ENCODE measurements at places on chromosomes 16 and 17.

- DNase-seq, result no peak
Measured at GRCh38 chr17:68603656-68604055, 2.5 kb upstream of the FAM20A start.

DNA sequence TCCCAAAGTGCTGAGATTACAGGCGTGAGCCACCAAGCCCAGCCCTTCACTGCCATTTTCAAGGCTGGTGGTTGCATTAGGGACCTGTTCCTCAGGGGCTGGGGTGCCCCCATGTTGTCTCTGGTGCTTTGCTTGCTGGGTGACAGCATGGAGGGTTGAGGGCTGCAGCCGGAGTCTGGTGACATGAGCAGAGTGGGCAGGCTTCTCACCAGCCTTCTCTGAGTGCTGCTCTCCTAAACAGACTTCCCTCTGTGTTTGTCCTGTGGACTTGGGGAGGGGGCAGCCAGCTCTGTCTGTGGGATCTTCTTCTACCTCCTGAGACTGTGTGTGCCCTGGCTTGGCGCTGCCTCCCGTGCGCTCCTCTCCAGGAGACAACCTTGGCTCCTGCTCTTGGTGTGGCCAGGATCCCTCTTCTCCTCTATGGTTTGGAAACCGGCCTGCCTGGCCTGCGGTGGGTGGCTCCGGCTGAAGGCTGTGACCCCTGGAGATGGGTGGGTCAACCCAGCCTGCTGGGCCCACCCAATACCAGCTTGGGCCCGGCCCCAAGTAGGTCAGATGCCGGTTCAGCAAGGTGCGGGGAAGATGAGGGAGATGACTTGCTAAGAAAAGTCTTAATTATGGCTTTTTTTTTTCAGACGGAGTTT is 72.1 kb downstream of the PDPK1 start:
- DNase-seq, result no peak

- no peak for DNase-seq
Measured at GRCh38 chr17:19724501-19725420, 8.4 kb upstream of the SLC47A2 start.

- DNase-seq, result no peak
Measured at GRCh38 chr17:38428112-38428642, at the start of gene ARHGAP23. Gene ARHGAP23, plus strand, starts transcription at chr17:38428464. Its CDS starts 22 bp downstream, at chr17:38428486.

DNA sequence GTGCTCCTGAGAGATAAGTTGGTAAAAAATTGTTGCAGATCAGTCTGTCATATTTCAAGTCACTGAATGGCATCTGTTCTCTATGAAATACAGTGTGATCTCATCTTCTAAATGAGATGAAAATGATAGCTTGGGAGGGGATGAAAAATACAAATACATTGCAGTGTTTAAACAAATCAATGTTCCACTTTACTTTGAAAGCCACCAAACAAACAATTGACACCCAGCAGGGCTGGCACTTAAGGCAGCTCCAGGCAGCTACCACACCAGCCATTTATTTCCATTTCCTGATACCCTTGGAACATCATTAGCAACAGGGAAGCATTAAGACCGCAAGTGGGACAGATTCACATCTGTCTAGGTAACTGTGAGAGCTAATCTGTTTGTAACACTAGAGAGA is 827.6 kb upstream of the KIF2B start:
- no peak for DNase-seq

DNA sequence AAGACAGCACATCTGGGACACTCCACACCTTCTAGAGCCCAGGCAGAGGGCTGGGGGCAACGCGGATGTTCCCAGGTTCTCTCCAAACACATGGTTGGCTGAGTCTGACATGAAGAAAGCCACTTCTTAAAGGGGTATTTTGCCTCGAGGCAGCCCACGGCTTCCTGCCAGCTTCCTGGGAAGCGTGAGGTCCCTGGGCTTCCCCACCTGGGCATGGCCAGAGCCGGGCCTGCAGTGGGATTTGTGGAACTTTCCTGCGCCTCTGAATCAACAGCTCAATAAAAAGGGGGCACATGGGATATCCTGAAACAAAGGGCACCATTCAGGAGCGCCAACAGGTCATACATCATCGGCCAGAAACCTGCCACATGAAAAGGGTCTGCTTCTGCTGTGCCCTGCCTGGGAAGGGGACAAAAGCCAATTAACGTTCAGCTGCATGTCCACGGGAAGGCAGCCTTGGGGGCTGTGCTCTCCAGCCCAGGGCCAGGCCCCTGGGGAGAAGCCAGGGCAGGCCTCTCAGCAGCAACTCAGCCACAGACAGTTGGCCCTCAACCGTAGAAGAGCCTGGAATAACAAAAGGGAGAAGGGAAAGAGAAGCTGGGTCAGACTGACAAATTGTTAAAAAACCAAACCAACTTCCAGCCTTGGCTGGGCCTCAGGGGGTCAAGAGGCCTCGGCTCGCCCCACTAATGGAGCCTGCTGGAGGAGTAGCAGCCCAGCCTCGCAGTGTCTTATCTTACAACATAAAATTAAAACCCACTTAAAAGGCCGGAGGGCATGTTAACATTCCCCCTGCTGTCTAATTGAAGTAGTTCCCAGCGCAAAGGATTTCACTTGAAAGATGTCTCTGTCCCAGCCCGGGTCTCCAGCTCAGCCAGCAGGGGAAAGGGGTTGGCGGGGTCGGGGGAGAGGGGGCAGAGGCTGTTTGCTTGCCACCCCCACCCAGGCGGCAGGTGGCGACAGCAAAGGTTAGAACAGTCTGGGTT is 34.2 kb downstream of the TBX4 start:
- no peak for DNase-seq

DNA sequence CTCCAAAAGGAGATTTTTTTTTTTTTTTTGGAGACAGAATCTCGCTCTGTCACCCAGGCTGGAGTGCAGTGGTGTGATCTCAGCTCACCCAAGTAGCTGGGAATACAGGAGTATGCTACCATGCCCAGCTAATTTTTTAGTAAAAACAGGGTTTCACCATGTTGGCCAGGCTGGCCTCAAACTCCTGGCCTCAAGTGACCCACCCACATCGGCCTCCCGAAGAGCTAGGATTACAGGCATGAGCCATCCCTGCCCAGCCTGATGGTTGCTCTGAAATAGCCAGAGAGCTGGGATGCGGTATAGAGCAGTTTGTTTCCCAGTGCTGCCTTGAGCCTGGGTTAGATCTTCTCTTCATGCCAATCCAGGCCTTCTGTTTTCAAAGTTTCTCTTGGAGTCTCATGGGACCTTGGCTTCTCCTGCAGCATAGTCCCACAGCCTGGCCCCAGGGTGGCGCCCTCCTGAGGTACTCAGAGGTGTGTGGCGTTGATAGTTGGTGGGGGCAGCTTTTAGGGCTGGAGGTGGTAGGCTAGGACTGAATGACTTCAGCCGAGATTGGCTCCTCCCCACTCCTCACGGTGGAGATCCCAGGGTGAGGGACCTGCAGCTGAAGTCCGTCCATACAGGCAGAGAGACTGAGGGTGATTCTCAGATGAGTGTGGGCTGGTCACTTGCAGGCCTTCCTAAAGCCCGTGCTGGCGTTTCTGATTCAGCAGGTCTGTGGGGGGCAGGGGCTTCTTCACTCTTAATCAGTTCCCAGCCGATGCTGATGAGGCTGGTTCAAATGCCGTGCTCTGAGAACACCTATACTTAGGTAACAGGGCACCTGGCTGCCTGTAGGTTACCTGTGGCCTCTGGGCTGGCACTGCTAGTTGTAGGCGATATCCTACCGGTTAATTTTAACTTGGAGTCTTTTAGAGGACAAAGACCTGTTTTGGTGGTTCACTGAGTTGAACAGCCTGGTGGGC is 52.0 kb downstream of the TNFRSF13B start:
- DNase-seq, result no peak

DNA sequence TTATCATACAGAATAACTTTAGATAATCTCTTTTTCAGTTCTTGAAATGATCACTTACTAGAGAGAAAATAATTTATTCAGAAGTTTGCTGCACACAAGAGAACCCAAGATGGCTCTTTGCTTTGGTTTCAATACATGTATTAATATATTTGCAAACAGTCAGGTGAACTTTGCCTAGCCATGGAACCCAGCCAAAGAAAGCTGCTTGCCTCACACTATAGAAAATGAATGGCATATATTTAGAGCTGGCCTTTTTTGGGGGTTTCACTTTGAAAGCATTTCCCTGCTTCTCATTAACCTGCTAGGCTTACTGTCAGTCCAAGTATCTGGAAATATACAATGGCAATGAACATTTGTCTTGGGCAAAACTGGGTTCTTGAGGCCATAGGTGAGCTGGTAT is 75.3 kb downstream of the MRTFB start:
- DNase-seq, result no peak

DNA sequence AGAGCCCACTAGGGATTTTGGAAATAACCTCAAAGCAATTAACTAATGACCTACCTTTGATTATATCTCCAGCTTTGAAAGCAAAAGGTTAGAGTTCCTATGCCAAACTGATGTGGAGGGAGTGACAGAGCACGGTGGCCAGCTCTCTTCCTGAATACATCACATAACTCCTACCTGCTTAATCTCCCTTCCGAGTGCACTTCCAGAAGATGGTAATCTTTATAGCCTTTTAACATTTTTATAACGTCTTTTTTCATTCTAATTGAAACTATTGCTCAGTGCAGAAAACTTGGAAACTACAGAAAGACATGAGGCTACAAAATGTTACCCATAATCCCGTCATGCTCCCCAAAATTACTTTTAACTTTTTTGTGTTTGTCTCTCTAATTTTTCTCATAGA is 110.5 kb upstream of the COX10 start:
- no peak for DNase-seq

DNA sequence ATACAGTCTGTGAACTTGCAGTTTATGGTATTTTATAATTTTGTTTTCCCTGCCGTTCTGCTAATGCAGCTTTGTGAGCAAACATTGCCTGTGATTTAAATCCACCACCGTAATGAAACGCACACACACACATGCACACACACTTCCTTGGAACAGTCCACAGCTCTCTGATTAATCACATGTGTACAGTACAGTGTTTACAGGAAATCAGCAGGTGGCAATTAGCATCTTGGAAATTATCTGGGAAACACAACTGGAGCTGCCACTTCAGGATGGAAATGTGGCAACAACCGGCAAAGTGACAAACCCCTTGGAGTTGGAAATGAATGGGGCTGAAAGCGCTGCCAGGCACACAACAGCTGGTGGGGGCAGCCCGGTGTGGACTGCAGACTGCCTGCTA is 12.9 kb upstream of the ZKSCAN2 start:
- DNase-seq, result no peak

DNA sequence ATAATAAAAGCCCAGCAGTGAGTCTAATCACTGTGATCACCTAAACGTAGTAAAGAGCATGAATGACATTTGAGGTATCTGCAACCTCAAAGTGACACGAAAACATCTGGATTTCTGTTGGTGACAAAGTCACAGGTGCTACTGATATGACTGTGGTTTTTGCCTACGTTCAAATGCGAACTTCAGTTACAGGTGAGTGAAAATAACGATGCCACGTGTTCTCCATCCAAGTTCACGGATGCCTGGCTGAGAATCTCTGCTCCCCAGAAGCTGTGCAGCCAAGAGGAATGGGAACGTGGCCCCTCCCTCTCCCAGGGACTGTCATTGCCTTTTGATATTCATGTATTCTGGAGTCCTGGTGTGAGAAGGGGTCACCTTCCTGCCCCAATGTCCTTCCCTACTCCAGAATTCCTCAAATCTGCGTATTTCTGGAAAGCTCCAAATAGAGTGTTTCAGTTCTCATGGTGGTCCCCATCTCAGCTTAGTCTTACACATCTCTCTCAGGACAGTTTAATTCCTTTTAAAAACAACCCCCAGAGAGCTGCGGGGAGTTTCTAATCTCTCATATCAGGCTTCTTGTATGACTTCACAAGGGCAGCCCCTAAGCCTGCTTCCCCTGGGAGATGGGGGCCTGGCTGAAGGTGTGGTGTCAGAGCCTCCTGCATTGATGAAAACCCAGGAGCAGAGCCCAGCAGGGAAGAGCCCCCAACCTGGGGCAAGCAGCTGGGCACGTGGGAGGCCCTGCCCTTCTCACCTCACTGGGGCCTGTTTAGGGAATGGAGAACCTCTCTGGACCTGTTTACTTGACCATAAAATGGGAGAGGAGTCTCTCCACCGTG is 25.8 kb downstream of the PIK3R5 start:
- DNase-seq, result no peak

DNA sequence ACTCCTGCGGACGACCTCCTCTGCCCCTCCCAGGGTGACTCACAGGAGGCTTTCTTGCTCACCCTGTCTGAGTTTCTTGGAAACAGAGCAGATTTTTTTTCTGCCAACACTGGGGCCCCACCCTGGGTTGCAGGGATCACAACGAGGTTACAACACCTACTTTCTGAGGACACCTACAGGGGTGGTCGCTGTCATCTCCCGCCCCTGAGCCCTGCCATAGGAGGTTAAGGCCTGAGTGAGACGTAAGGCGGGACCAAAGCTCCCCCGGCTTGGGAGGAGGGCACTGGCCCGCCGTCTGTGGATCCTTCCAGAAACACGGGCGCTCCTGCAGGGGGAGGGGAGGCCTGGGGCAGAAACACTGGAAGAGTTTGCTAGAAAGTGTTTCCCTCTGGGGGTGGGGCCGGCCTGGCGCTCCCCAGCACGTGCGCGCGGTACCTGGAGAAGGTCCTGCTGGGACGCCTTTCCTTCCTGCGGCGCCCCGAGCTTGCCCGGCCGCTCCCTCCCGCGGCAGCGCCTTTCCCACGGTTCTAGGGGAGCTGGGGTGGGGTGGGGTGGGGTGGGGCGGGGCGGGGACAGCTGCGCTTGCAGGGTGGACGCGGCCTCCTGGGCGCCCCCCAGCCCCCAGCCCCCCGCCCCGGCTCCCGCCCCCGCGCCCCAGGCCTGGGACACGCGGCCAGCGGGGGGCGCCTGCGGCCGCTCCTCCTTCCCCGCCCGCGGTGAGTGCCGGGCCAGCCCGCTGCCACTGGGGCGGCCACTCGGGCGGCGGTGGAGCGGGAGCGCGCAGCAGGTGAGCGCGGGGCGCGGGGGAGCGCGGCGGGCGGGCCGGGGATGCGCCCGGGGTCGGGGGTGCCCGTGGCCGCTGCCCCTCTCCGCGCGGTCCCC is 20.7 kb upstream of the ADCY7 start:
- DNase-seq, result peak; percentile 50

DNA sequence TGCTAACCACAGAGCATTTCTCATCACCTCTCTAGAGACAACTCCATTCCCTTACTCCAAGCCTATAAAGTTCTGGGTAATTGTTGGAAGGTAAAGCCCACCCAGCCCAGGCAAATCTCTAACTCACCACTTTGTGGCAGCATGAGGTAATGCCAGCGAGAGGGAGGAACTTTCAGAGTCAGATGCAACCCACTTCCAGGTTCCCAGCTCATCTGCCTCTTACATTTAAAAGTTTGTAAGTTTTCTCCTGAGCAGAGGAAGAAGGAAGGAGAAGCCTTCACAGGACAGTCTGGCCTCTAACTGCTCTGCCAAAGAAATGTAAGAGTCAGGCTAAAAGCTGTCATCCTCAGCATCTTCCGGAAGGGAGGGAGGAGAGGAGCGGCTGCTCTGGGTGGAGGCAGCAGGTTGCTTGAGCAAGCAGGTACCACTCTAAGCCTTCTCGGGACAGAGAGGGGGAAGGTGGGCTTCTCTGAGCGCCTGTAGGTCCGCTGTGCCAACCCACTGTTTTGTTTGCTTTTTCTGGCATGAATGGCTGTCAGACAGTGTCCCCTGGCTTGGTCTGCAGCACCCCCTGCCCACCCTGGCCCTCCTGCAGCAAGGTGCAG is 1.0 kb downstream of the ZNF319 start:
- DNase-seq, result no peak

DNA sequence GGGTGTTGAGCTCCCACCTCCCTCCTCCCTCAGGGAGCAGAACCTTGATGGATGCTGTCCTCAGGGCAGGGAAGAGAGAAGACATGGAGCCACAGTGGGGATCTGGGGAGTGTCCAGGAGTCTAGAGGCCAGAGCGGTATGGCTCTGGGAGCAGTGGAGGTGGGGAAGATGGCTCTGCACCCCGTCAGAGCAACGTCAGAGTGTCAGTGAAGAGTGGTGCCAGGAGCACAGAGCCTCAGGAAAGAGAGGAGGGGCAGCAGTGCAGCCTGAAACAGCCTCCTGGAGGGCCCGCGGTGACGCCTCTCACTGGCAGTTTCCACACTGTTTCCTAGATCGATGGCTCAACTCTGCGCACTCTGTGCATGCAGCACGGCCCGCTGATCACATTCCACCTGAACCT is 23.2 kb upstream of the SLC5A11 start:
- no peak for DNase-seq
